ENCODE measurements at places on chromosomes 13 and 19.
A peak's percentile ranks its signal among the peaks of the same experiment; 100 is the strongest.

GRCh38 chr19:50739914-50740426 is 16.8 kb downstream of the CLEC11A start:
- no peak for DNase-seq

GRCh38 chr19:1648920-1649541 is 3.4 kb downstream of the TCF3 start:
- DNase-seq, result no peak

DNA sequence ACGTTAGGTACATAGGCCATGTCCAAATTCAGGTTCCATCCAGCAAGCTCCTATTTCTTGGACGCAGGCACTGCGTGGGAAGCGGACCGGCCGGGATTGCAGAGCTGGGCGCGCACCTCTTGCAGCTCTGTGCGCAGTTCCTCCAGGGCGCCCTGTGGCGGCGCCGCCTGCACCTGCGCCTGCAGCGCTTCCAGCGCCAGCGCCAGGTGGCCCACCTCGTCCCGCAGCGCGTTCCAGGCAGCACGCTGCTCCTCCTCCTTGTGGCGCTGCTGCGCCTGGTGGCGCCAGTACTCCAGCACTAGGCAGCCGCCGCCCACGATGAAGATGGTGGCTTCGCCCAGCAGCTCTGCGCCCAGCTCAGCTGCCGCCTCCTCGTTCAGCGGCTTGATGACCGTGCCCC is 31.1 kb downstream of the OPA3 start:
- no peak for DNase-seq

GRCh38 chr13:49213539-49213938 is 6.6 kb upstream of the MLNR start:
- no peak for DNase-seq

DNA sequence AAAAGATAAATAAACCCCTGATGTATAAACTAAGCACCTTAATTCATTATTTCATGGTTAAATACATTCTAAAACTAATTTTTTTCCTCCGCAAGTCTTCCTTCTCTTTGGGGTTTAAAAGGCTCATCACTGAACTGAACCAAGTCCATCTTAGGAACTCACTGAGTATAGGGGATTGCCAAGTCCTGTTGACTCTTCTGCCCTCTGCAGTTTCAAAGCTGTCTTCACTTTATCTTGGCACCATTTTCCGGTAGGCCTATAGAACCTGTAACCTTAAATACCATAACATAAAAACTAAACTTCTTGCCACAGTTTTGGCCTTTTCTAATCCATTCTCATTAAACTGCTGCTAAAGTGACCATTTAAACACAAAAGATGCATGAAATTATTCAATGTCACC is 66.5 kb upstream of the USPL1 start:
- DNase-seq, result no peak

DNA sequence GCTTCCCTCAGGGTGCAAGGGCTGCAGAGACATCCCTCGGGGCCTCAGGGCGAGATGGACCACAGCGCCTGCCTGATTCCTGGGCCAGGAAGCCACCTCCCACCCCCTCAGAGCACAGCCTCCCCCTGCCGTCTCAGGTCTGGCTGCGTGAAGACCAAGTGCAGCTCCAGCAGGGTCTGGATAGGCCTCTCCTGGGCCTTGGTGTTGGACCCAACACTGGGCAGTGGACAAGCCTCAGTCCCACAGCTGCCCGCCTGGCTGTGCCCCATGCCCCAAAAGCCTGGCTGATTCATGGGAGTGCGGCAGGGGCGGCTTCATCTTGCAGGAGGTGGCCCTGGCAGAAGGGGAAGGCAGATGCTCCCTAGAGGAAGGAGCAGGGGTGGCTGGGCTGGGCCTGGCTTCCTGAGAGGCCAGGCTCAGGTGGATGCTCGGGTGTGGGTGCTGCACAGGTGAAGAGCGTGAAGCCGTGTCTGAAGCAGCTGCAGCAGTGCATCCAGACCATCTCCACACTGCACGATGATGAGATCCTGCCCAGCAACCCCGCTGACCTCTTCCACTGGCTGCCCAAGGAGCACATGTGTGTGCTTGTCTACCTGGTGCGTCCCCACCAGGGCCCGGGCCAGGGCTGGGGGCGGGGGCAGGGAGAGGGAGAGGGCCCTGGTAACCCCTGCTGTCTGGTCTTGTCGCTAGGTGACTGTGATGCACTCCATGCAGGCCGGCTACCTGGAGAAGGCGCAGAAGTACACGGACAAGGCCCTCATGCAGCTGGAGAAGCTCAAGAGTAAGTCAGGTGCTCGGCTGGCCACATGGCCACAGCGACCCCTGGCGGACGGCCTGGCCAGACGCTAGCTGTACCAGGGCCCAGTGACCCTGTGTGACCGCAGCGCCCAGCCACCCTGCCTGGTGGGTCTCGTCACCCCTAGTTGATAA is 21.7 kb downstream of the MAU2 start:
- DNase-seq, result no peak

DNA sequence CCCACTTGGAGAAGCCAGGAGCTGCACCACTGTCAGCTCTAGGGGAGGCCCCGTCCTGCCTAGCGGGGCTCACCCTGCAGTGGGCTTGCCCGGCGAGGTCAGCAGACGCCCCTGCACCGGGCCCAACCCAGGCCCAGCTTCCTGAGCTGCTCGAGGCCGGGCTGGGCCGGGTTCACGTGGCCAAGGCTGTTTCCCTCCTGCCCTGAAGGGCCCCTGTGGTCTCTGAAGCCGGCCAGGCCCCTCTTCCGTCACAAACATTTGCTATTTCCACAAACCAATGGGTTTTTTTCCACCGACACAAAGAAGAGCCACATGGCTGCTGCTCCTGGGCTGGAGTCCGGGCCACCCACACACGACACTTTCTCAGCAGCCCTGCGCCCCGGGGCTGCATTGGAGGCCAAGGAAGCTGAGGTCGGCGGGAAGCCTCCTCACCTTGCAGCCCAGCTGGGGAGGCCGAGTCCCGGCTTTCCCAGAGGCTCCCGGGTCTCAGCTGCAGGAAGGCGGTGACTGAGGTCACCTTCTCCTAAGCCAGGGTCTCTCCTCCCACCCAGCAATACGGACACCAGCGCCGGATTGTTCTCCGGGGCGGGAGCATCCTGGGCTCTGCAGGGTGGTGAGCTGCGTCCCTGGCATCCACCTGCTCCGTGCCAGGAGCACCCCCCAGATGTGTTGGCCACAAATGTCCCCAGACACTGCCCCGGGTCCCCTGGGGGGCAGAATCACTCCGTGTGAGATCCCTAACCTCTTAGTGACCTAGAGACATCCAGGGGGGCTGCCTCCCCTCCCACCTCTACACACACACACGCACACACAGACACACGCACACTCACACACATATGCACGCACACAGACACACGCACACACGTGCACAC is 80.5 kb downstream of the GADD45B start:
- DNase-seq, result no peak

DNA sequence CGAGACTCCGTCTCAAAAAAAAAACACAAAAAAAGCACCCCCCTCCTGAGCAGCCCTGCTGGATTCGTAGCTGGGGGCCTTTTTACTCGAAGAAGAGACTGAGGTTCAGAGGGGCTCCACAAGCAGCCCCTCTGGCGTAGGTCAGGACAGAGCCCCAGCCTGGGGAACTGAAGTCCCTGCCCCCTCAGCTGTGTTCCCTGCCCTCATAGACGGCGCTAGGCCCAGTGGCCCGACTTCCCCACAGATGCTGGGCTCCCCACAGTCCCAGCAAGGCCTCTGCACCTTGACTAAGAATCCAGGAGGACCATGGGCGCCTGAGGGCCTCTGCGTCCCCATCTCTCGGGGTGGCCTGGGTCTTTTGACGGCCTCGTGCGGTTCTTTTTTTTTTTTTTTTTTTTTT is 1.1 kb upstream of the MISP start:
- DNase-seq, result no peak

DNA sequence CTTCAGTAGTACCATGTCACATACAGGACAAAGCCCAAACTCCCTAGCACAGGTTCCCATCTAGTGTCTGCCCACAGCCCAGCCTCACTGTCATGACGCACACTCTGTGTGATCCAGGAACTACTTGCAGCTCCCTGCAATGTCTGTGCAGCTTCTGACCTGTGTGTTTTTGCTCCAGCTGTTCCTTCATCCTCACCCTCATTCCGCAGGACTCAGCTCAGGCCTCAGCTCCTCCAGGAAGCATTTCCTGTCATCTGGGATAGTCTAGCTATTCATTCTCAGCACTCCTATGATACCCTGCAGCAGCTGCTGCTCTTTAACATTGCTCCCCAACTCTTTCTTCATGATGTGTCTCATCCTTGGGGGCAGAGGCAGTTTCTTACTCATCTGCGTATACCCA is 56.1 kb downstream of the ENOX1 start:
- no peak for DNase-seq

- DNase-seq, result no peak
These were observed 94.3 kb downstream of the NHLRC3 start for GRCh38 chr13:39132286-39133230.

DNA sequence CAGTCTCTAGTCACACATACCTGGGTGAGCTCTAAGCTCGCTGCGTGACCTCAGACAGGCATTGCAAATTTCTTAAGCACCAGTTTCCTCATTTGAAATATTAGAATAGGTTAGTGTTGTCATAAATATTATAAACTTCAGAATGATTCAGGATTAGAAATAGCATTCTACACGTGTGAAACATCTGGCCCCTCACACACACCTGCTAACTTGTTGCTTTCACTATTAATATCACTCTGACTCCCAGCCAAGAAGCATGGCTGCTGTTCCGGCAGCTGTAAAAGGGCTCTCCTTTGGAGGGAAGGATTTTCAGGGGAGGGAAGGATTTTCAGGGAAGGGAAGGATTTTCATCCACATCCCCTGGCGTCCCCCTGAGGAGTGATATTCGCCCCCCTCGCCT is 161.3 kb upstream of the GPR12 start:
- no peak for DNase-seq

DNA sequence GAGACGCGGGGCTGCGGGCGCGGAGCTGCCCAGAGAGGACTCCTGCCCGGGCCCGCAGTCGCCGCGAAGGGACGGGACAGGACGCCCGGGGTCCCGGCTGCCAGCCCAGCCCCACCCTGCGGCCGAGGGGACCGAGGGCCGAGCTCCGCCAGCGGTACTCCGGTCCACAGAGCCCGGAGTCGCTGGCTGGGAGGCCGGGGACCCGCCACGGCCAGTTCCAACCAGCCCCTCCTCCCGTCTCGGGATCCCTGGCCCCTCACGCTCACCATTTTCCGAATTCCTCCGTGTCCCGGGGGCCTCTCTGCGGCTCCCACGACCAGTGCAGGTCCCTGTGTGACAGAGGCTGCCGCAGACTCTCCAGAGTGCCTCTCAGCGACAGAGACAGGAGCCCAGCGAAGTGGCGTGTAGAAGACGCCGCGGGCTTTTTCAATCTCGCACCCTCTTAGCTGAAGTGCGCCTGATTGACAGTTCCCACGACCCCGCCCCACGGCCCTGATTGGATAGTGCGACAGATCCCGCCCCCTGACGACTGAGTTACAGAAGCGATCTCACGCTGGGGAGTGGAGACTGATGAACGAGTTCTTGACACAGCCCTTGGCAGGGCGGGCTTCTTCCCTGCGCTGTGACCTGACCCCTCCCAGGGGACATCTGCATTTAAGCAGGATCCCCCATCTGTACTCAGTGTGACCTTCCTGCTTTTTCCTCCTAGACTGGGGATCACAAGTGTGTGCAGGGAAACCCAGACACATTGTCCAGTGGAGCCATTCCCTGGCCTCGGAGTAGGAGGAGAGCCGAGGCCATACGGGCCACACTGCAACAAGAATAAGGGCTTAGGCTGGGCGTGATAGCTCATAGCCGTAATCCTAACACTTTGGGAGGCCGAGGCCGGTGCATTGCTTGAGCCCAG is 44.0 kb downstream of the ZNF823 start:
- DNase-seq, result peak; percentile 40

GRCh38 chr13:22944378-22944777 is 236.4 kb upstream of the SGCG start:
- no peak for DNase-seq

DNA sequence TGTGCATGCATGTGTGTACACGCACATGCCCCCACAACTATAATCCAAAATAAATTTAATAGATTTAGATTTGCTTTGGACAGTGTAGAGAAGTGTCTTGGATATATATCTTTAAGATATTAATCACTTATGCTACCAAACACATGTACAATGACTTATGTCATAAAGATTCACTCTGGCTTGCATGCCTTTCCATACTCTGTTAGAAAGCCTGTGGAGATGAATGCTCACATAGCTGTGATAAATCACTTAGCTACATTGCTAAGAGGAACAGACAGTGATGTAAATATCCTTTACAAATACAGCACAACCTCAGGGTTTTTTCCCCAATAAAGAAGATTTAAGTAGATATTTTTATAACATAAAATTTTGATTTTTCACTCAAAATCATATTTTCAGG is 2484.8 kb upstream of the PCDH20 start:
- DNase-seq, result no peak

- no peak for DNase-seq
These were observed 9.5 kb downstream of the POU4F1 start for GRCh38 chr13:78593652-78594455.

DNA sequence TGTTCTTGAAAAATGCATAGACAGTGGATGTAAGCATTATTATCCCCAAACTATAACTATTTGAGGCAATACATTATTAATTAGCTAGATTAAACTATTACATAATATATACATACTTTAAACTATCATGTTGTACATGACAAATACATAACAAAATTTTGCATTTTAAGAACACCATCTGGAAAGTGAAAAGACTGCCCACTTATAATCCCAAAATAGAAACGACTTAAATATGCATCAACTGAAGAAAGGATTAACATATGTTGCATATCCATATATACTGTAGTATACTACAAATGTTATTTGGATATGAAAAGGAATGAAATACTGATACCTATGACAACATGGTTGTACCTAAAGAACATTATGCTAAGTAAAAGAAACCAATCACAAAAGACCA is 700.8 kb upstream of the SPRY2 start:
- no peak for DNase-seq

- DNase-seq, result no peak
These were observed 49.5 kb upstream of the FRY start for GRCh38 chr13:31982124-31982523.

DNA sequence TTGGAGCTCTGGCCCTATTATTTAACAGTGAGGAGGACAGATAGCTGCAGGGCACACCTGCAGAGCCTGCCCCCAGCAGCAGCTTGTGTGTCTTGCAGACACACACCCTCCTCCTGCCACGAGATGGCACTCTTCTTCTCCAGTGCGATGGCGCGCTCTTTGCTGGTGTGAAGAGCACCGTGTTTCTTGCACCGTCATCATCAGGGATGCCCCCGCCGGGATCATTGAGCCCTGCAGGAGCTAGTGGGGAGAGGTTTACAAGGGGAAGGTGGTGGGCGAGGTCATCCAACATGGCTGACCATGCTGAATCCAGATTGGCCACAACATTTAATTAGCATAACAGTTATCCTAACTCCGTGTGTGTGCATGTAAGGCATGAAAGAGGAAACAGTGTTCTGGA is 105.6 kb downstream of the RAB20 start:
- DNase-seq, result peak; percentile 29

DNA sequence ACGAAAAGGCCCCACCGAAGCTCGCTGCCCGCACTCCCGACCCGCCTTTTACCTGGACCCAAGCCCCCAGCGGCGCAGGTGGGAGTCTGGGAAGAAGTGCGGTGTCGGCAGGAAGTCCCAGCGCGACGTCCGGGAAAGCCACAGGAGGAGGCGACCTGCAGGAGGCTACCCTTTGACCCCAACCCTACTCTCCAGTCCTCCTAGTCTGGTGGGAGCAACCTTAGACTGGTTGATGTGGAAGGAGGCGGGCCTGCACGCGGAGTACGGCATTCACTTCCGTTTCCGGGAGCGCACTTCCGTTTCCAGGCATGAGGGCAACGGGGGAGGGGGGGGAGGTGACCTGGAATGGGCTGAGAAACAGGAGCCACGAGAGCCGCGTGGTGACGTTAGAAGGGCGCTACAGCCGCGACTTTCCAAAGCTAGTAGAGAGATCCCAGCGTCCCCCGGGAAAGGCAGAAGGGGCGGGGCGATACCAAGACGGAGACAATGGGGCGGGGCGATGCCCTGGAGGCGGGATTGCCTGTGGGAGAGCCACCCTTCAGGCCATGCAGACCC is 28.5 kb downstream of the ZNF266 start:
- DNase-seq, result peak; percentile 19

Data from T-helper 9 cell (primary cell).